ENCODE measurements at places on chromosomes 2 and 18. TPM values are rescaled to one million over a fixed set of nuclear protein-coding genes. Genes with fewer than 3 reads are reported as not detected.

The AMER3 gene
- not detected for total RNA-seq

The TMEM178A gene
- not detected for total RNA-seq

The PPP4R3B gene
- total RNA-seq, result 43.6 TPM

The HOXD10 gene
- not detected for total RNA-seq

The INPP5D gene
- total RNA-seq, result 5.6 TPM

The KRTCAP3 gene
- total RNA-seq, result 1.4 TPM

The COL3A1 gene
- total RNA-seq, result 0.71 TPM

The REG3G gene
- 0.22 TPM for total RNA-seq

The IL37 gene
- total RNA-seq, result not detected

The SIX3 gene
- total RNA-seq, result not detected

The CERKL gene
- total RNA-seq, result not detected

The FOSL2 gene
- 2.9 TPM for total RNA-seq

The EPB41L3 gene
- total RNA-seq, result 0.44 TPM

The IL36B gene
- not detected for total RNA-seq

DNA sequence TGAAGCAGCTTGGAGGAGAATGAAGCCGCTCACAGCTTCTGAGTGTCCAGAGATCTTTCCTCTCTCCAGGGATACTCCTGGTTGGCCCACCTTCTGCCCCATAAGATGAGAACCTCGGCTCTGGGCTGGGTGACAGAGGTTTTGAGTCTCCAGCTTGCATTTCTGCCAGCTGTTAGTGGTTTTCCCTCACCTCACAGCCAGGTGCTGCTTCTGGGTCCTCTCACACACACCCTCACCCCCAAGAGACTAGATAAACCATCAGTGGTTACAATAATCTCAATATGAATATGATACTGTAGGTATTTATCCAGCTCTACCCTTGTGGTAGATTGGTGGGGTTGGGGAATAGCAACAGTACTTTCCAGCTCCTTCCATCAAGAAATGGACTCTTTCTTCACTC, 161.7 kb upstream of the SIX3 start:
- DNase-seq, result no peak

DNA sequence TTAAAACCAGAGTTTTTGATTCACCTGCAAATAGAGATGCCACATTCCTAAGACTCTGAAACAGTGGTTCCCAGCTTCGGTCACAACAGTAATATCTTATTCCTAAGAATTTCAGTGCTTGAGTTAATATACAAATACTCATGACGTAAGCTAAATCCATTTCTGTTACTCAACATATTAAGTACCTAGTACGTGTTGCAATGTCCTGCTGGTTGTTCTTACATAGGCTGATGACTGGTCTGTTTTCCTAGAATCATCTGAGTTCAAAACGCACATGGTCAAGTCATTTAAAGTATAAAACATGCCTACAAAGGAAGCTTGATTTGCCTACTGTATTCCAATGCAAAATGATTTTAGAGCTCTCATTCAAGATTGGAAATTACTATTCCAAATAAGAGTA, 7.2 kb downstream of the NCL start:
- DNase-seq, result no peak

DNA sequence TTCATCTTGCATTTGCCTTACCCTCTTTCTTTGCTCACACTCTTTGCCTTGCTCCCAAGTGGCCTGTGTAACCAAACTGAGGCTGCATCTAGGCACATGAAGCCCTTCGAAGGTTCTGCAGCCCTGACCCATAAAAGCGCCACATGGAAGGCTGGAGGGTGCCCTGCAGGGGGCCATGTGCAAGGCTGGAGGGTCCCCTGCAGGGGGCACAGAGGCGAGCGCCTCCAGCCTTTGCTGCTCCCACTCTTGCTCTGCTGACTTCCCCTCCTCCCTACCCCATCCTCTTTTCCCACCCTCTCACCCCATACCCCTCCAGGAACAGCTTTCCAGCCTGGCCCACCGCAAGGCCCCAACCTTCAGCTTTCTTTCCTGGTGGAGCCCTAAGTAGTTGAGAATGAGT, 317.3 kb downstream of the CELF4 start:
- DNase-seq, result no peak

DNA sequence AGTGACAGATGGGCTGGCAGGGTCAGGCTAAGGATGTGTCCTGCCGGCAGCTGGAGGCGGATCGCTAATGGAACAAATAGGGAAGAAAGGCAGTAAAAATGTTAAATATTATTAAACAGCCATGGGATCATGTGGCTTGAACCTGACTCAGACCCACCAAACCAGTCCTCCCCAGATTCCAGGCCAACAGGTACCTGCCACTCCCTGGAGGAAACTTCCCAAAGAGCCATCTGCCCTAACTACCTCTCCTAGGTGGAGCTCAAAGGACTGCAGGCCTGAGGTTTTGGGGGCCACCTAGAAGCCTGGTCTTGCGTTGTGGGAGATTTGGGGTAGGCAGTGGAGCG, 34.3 kb downstream of the CIB4 start:
- DNase-seq, result no peak

DNA sequence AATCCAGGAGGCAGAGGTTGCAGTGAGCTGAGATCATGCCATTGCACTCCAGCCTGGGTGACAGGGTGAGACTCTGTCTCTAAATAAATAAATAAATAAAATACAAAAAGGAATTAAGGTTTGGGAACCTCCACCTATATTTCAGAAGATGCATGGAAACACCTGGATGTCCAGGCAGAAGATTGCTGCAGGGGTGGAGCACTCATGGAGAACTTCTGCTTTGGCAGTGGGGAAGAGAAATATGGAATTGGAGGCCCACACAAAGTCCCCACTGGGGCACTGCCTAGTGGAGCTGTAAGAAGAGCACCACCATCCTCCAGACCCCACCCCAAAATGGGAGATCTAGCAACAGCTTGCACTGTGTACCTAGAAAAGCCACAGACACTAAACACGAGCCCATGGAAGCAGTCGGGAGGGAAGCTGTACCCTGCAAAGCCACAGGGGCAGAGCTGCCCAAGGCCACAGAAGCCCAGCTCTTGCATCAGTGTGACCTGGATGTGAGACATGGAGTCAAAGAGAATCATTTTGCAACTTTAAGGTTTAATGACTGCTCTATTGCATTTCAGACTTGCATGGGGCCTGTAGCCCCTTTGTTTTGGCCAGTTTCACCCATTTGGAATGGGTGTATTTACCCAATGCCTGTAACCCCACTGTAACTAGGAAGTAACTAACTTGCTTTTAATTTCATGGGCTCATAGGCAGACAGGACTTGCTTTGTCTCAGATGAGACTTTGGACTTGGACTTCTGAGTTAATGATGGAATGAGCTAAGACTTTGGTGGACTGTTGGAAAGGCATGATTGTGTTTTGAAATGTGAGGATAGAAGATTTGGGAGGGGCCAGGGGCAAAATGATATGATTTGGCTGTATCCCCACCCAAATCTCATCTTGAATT, 265.3 kb downstream of the ZEB2 start:
- no peak for DNase-seq

DNA sequence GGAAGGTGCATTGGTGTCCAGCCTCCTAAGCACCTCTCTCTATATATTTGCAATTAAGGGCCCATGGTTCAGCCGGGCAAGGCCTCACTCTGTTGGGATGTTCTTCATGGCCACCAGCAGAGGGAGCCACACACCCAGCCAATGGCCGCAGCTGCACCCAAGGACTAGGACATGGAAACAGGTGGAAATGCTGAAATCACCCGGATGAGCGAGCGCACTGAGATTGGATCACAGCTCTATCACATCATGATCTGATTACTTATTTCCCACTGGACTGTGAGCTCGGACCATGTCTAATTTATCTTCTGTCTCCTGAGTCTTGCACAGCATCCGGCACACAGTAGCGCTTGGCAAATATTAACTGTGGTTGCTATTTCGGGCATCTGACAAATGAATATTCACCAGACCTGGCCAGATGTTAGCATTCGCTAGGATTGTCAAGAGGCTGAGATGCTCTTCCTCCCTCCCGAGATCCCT, 31.2 kb downstream of the KIF3C start:
- peak; percentile 80 for DNase-seq

DNA sequence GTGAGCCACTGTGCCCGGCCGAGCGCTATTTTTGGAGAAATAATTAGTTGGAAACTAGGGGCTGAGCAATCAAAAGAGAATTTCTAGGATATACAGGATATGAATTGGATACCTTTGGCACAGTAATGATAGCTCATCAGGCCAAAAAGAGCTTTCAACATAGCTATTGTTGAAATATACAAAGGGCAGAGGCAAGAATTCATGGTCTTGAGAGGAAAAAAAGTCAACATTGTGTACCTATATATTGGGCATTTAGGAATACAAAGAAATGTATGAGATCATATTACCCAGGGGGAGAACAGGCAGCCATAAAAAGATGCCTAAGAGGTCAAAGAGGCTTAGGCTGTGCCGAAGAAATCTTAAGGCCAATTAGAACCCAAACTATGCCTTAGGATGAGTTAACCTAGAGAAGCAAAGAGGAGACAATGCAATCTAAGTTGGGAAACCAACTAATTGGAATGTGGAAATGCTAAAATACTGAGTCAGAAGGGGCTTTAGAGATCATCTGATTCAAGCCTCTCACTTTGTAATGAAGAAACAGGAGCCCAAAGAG, 99.0 kb downstream of the RBBP8 start:
- no peak for DNase-seq

GRCh38 chr2:155223781-155224406, 525.4 kb downstream of the KCNJ3 start:
- no peak for DNase-seq

DNA sequence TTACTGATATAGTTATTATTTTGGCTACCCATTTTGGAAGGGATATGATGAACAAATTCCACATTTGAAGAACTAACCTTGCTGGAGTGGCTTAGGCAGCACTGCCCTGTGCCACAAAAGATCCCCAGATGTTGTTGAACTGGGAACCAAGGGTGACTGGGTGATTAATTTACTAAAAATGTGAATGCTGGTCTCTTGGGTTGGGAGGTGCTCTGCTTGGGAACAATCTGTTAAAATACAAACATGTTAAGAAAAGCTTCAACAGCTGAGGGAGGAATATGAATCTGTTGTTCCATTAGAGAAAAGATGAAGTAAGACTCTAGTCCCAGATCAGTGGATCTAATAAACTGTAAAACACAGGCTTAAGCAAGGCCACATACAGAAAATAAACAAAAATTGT, 1860.1 kb downstream of the SUCLG1 start:
- no peak for DNase-seq

GRCh38 chr2:208250388-208250787, 4.5 kb downstream of the IDH1 start:
- DNase-seq, result no peak

DNA sequence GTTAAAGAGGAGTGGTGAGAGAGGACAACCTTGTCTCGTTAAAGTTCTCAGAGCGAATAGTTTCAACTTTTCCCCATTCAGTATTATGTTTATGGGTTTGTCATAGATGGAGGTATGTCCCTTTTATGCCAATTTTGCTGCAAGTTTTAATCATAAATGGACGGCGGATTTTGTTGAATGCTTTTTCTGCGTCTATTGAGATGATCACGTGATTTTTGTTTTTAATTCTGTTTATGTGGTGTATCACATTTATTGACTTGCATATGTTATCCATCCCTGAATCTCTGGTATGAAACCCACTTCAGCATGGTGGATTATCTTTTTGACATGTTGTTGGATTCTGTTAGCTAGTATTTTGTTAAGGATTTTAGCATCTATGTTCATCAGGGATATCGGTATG, 1123.8 kb upstream of the KLHL29 start:
- no peak for DNase-seq

- no peak for DNase-seq
Measured at GRCh38 chr2:169978402-169979017, 151.3 kb downstream of the UBR3 start.

- DNase-seq, result no peak
Measured at GRCh38 chr18:22572341-22572740, 154.6 kb upstream of the CTAGE1 start.

DNA sequence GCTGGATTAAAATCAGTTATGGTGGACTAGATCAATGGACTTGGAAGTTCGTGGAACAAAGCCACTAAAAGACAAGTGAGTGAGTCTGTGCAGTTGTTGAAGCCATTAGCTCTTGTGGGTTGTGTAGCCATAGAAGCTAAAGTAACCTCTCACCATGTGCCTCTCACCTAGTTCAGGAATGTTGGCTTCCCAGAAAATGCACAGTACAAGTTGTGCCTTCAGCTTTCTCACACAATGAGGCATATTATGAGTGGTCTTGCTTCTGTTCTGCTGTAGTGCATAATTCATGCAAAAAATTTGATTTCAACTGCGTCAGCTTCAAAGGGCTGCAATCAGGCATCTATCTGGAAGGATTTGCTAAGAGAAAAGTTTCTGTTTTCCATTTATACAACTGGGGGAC, 26.2 kb downstream of the CERS6 start:
- no peak for DNase-seq

GRCh38 chr2:174573621-174574081, 24.0 kb downstream of the WIPF1 start:
- DNase-seq, result no peak

DNA sequence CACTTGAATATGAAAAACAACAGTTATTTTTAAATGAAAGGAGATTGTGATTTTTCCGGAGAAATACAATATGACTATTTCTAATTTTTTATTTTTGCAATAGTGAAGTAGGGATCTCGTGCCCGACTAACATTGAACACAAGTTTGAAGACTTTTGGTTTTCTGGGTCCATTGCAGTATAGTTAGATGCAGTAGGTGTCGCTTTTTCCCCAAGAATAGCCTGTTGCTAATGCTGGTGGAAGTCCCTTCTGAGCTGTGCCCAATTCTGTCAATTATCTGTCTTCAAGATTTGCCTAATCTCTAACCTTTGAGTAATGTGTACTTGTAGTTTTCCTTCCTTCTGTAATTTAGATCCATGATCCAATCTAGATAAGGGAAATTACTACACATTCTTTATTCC, 36.5 kb downstream of the SEMA4F start:
- peak; percentile 63 for DNase-seq

DNA sequence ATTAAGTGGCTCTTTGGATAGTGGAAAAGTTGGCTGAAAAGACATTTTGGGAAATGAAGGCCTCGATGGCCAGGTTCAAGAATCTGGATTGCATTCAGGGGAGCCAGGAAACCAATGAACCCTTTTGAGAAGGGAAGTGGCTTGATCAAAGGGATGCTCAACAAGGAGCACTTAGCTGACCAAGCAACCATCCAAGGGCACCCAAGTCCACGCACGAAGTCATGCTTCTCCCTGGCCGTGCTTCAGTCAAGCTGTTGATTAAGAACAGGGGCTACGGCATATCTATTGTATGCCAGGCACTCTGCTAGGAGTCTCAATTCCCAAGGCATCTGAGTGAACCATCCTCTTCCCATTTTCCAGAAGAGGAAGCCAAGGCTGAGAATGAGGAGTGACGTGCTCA, 185.8 kb upstream of the GLI2 start:
- DNase-seq, result no peak

GRCh38 chr2:49582946-49583345, 428.6 kb upstream of the FSHR start:
- no peak for DNase-seq

DNA sequence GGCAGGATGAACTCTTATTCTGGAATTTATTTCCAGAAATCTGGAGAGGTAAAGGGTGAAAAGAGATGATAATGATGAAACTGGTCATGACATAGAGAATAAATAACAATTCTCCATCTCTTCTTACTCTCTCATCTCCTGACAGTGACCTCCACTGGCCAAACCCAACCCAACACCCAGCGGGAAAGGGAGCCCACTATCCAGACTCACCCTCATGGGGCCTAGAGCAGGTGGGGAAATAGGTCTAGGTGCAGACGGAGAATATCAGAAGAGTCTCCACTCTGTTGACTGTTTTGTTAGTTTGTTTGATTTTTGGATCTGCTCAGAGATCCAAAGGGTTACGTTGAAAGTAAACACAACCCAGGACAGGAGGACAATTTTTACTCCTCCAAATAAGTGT, 263.2 kb upstream of the PARD3B start:
- no peak for DNase-seq
